ENCODE measurements at places on chromosomes 2 and 18.

DNA sequence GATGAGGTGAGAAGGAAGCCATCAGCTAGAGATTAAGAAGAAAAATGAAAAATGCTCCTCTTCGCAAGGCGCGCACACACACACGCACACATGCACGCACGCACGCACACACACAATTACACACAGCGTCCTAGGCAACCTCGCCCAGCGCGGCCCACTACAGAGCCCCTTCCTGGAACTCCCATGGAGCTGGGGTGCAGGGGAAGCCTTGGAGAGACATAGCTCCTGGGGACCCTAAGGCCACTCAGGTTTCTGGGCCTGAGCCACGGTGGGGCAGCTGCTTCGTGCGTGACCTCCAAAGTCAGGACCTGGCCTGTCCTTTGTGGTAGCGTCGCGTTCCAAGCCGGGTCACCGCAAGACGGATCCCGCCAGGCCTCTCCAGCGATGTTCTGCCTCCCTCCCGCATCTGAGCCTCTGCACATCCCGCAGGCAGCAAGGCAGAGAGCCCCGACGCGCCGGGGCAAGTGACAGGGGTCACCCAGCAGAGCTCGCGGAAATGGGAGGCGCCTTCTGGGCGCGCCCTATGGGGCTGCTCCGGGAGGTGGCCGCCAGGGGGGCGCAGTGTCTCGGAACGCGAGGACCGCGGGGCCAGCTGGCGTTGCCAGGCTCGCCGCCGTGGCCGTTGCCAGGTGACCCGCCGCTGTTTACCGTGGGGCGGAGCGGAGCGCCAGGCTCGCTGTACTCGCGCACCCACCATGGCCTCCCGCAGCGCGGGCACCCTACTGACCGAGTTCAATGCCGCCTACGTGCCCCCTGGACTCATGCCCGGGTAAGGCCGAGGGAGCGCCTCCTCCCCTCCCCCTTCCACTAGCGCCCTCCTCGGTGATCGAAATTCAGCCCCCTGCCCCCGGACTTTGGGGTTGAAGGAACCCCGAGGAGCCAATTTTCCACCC, 79.0 kb downstream of the CIB4 start:
- DNase-seq: no peak

- DNase-seq: no peak
Measured at GRCh38 chr18:48817021-48817461, 133.7 kb downstream of the SMAD7 start.

DNA sequence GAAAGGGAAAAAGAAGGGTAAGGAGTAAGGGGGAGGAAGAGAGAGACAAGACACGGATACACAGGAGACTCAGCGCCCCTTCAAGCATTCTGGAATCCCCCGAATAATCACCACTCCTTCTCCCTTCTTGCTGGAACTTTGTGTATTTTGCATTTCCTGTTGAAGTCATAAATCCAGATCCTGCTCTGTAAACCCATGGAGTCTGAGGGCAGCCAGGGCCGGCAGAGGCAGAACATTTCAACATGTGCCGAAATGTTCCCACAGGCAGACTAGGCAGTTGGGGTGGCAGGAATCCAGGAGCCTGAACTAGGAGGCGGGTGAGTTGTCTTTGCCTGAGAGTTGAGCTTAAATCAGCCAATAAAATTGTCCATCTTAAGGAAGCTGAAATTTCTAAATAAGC, 193.1 kb downstream of the SH3RF3 start:
- DNase-seq: no peak

GRCh38 chr2:219713110-219713509, 85.7 kb downstream of the SLC4A3 start:
- DNase-seq: no peak

GRCh38 chr18:572091-572830, 7.9 kb upstream of the CETN1 start:
- no peak for DNase-seq

GRCh38 chr2:226136739-226137138, 662.9 kb downstream of the IRS1 start:
- DNase-seq: no peak

DNA sequence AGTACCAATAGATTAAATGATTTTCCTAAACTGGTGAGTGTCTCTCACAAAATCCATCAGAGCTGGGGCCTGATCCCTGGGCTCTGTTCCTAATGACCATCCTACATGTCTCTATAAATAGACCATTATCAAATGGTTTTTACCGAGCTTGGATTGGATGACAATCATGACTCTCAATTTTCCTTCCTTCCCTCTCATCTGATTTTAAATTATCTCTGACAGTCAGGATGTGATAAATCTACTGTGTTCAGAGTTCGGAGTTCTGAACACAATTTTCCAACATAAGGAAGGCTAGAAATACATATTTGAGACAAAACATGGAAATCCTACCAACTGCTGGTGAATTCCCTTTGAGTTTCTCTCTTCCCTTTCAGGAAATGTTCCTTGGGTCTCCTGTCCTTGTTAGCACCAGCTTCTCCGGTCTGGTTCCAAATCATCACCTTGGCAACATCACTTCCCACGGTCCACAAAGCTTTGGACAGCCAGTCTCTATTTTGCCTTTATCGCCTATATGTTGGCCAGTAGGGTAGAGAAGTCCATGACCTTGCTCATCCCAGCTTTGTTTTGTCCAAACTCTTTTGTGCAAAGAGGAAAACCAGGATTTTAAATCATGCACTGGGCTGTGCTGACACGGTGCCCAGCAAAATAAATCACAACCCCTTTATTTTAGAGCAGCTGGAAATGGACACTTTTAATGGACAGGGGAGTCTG, 139.6 kb upstream of the ITGA6 start:
- DNase-seq: no peak

DNA sequence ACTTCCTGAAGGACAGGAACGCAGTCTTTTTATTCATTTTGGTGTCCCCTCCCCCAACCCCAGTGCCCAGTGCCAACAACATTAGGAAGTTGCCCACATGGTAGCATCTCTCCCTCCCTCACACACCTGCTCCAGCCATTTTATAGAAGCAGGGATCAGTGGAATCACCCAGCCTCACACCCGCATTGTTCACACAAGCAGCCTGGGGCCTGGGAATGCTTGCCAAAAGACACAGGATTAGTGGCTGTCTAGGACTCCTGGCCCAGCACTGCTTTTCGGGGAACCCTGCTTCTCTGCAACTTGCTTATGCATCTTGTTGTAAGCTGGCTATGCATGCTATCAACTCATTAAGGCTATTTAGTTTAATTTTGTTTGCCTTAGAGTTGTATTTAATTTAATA, 17.9 kb downstream of the TMEM37 start:
- DNase-seq: no peak

DNA sequence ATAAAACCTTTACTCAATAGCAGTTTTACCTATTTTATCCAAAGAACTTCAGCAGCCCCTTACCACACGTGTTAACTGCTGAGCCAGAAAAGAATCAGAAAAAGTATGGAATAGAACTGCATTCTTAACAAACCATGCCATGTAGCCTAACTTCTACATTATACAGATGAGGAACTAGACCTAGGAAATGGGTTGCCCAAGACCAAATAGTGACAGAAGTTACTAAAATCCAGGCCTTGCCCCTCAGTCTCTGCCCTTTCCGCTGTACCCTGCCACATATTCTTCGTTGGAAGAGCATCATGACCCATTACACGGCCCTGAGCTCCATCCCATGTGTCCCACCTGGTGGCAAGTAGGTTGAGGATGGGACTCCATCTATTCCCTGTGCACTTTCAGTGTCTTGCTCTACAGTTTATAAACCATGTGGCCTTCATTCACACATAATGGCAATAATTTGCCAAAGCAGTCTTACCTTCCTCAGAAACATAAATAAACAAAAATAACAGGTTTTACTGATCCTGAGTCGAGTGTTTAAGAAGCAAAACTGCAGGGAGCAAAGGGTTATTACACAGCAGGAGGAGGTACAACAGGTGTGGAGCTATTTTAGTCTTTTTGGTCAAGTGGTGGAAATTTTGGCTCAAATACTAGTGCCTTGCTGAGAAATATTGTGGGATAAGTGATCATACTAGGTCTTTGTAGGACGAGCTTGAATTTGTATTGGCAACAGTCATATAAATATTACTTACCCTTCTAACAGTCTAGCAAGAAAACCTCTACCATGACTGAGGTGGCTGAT, 46.5 kb downstream of the HNRNPLL start:
- no peak for DNase-seq

GRCh38 chr2:158637357-158637756, 157.8 kb upstream of the DAPL1 start:
- no peak for DNase-seq

DNA sequence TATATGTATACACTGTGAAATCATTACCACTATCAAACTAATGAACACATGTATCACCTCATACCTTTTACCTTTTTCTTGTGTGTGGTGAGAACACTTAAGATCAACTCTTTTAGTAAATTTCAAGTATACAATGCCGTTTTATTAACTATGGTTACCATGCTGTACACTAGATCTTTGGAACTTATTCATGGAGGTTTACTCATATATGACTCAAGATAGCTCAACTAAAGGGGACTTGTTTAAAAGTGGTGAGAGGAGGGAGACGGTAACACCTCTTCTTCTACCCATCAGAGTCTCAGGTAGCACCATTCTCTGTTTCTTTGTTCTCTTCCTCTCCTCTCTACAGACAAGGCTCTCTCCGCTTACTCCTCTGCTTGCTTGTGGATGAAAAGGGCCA, 36.1 kb upstream of the TMEM178A start:
- DNase-seq: no peak

- peak; percentile 75 for DNase-seq
Measured at GRCh38 chr2:200258881-200259576, 47.5 kb upstream of the SPATS2L start.

- DNase-seq: no peak
Measured at GRCh38 chr2:120745420-120746111, 9.9 kb downstream of the GLI2 start.

DNA sequence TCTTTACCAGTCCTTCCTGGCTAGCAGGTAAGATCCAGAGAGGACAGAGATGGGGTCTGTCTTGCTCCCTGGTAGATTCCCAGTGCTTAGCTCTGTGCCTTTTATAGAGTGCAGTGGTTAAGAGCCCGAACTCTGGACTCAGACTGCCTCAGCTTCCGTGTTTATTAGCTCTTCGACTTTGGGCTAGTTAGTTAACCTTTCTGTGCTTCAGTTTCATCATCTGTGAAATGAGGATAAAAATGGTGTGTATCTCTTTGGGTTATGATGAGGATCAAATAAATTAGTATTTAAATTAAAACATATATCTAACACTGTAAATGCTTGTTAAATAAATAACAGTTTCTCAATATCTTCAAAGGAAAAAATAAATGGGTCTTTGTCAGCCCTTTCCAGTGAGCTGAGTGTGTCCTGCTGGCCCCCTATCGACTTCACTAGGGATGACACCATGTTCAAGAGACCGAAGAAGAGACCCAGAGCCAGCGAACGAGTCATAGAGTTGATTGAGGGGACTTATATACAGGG, 38.2 kb downstream of the CERS6 start:
- no peak for DNase-seq

DNA sequence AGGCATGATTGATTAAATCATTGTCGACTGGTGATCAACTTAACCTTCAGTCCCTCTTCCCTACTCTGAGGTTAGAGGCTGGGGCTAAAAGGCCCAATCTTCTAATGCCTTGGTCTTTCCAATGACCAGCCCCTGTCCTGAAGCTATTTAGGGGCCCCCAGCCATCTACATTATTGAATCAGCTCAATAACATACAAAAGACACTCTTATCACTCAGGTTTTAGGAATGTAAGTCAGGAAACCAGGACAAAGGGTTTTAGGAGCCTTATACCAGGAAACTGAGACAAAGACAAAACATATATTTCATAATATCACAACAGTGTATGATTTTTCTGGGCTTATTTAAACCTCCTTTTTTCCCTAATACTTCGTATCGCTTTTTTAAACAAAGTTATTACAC, 198.6 kb downstream of the RNF152 start:
- DNase-seq: no peak

GRCh38 chr2:207230261-207231105, 64.7 kb upstream of the KLF7 start:
- DNase-seq: no peak

GRCh38 chr18:67300498-67300897, 216.0 kb downstream of the DSEL start:
- DNase-seq: no peak

- no peak for DNase-seq
Measured at GRCh38 chr18:60197671-60198462, 174.7 kb downstream of the MC4R start.

DNA sequence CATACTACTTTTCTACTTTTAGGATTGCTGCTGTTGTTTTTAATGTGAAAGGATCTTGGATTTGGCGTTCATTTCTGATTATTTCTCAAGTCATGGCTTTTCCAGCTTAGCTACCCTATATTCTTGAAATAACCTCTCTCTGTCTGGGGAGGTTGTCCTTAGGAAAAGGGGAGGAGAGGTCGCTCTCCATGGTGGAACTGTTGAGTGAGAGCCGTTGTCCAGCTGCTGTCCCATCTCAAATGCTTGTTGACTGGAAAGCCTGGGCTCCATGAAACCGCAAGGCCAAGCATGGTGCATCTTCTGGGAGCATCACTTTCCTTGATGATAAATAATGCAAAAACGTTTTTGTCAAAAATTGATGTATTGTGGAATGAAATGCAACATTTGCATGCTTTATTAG, 479.1 kb upstream of the RAB12 start:
- DNase-seq: no peak

DNA sequence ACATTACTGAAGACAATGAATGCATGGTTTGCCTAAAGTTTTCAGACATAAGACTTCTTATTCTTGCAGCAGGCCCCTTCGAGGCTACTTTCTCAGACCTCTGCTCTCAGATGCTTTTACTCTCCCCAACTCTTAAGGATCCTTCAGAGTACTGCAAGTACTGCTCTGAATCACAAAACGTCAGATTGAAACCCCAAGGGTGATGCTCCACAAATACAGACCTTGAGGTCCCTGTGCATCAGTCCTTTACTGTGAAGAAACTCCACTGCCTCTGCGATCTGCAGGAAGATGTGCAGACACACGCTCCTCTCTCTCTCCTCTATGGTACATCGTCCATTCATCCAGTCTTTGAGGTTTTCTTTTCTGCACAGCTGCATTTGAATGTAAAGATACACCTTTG, 52.8 kb downstream of the EIF2AK3 start:
- DNase-seq: no peak

- DNase-seq: no peak
Measured at GRCh38 chr18:59908799-59909198, 9.0 kb downstream of the PMAIP1 start.

DNA sequence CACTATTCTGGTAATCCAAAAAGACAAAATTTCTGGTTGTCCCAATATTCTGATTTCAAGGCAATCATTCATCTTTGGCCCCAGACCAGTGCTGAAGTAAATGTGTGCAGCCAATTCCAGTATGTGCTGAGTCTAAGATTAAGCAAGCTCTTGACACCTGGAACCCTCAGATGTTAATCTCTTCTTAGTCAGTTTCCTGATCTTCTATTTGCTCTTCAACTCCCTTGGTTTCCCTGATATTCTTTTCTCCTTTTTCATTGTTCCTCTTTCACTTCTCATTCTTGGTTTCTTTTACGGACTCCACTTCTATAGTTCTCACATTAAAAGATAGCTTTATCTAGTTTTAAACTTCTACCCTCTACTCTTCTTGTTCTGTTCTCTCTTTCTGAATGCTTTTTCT, 445.7 kb upstream of the FANCL start:
- DNase-seq: no peak

GRCh38 chr18:54223568-54224241, 764 bp downstream of the MBD2 start:
- no peak for DNase-seq
